ENCODE measurements at places on chromosomes 13 and 19.

GRCh38 chr19:3225677-3226093 is 1.2 kb downstream of the CELF5 start:
- no peak for DNase-seq

DNA sequence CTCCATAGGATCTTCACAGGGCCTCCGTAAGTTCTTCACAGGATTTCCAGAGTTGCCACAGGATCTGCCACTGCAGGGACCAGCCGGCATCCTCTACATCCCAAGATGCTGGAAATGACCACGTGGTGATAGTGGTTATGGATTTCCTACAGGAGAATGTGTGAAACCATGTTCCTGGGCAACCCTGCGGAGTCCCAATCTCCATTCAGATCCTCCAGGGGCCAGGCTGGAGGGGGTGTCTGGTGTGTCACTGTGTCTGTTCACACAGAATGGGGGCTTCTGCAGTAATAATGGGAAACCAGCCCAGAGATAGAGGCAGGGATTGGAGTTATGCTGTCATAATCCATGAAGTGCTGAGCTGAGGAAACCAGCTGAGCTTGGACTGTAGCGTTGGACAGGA is 8.6 kb downstream of the LILRA6 start:
- no peak for DNase-seq

GRCh38 chr19:28074773-28075172 is 1138.2 kb downstream of the UQCRFS1 start:
- no peak for DNase-seq

GRCh38 chr19:38514812-38515633 is 81.5 kb downstream of the RYR1 start:
- DNase-seq = peak; percentile 61
